ENCODE measurements at places on chromosomes 2 and 18.

DNA sequence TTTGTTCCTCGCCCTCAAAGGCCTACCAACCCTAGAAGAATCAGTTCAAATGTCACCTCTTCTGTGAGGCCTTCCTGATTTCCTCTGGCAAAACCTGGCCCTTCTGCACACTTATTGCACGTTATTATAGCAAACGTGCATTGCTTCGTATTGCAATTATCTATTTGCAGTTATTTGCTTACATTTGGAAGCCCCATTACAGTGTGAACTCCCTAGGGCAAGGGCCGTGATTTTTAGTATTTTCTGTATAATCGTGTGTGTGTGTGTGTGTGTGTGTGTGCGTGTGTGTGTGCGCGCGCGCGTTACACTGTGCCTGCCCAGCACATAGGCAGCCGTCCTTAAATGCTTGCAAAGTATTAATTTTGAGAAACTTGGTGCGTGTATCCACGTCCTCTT is 460 bp upstream of the SEMA4F start:
- no peak for DNase-seq

DNA sequence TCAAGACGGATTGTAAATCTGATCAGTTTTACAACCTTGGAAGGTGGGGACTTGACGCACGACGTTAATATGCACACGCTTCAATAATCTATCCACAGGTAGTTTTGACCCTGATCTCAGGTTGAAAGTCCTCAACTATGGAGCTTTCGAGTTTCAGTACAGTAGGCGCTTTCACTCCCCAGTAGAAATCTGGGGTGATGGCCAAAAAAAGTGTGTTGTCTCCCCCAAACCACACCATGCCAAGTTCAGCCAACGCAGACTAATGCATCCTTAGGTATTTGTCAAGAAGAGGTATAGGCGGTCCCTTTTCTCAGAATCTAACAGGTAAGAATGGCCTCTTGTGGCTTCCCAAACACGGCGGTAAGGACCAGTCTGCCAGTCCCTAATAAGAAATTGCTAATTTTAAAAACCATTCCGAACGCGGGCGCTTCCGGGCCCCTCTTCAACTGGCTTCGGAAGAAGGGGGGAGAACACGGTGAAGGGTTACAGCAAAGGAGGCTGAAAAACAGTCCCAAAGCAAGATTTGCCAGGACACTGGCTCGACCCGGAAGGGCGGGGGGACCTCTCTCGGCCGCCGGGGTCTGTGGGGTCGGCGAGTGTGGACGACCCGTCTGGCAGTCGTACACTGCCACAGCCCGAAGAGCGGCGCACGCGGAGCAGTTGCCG is 659 bp downstream of the FAM210A start:
- peak; percentile 75 for DNase-seq

DNA sequence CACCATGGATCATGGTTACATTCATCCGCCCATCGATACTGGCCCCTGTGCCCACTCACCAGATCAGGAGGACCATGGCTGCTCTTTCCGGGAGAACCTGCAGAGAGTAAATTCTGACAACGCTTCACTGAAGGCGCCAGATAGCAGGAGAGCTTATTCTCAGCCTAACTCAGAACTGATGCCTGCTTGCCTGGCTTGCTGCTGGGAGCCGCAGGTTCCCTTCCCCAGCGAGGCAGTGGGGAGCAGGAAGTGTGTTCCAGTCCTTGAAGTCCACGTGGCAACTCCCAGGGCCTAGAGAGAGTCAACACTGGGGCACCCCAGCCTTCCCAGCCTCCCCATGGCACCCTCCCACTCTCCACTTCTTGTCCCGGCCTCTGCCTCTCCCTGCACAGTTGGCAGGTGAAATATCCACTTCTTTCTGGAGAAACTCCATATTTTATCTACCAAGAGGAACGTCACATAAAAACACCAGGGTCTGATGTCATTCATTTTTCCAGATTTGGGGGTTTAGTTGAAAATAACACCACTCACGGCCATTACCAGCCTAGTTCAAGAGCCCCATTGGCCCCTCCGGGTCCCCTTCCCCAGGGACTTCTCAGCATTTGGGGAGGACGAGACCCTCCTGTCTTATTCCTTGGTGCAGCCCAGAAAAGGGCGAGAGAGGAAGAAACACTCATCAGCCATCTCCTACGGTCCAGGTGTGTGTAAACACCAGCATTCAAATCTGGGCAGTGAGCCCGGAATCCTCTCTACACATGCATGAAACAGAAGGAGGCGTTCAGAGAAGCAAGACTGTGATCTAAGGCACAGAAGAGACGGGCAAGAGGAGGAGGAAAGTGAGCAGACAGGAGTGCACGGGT is 3.5 kb upstream of the TUBB6 start:
- peak; percentile 57 for DNase-seq

DNA sequence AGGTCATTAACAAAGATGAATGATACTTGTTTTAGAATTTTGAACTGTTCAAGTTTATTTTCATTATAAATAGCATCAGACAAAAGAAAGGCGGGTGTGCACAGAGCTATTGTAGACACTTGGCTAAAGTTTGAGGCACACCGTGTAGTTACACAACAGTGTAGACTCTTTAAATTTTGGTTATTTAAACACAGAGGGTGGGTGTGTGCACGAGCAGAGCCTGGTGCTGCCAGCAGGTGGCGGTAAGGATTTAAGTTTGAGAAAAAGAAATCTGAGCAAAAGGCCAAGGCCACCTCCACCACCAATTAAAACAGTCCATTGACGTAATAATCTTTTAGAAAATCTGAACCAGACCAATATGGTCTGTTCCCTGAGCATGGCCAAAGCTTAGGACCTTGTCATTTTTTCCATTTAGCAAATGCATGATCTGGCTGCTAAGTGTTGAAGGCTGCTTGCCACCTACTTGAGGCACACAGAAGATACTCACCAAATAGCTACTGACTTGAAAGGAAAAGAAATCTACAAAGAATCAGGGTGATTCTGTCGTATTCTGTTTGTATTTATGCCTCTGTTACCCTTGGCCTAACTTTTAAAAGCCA is 14.3 kb downstream of the COPS7B start:
- DNase-seq, result no peak

GRCh38 chr2:9276901-9277451 is 70.4 kb downstream of the ASAP2 start:
- no peak for DNase-seq

GRCh38 chr2:179932786-179933185 is 71.4 kb upstream of the ZNF385B start:
- peak; percentile 82 for DNase-seq

DNA sequence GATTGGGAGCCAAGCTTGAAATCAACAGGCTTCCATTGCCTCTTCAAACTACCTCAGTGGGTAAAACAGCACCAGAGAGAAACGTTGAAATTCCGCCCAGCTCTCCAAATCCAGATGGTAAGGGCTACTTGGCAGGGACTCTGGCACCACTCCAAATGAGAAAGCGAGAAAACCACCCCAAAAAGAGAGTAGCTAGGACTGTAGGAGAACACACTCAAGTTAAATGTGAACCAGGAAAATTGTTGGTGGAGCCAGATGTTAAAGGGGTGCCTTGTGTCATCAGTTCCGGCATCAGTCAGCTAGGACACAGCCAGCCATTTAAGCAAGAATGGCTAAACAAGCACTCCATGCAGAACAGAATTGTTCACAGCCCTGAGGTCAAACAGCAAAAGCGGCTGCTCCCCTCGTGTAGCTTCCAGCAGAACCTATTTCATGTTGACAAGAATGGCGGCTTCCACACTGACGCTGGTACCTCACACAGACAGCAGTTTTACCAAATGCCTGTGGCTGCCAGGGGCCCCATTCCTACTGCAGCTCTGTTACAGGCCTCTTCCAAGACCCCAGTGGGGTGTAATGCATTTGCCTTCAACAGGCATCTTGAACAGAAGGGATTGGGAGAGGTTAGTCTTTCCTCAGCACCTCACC is 167.3 kb downstream of the ASXL3 start:
- DNase-seq, result no peak

GRCh38 chr18:47283476-47283875 is 32.0 kb upstream of the SKOR2 start:
- DNase-seq, result no peak

- DNase-seq, result no peak
Observed at GRCh38 chr2:132038179-132038882, 123.4 kb downstream of the ANKRD30BL start.

GRCh38 chr2:20604951-20605381 is 45.9 kb downstream of the HS1BP3 start:
- peak; percentile 66 for DNase-seq
